ENCODE measurements at places on chromosomes 1 and 21. TPM values are rescaled to one million over a fixed set of nuclear protein-coding genes. Genes with fewer than 3 reads are reported as not detected.

DNA sequence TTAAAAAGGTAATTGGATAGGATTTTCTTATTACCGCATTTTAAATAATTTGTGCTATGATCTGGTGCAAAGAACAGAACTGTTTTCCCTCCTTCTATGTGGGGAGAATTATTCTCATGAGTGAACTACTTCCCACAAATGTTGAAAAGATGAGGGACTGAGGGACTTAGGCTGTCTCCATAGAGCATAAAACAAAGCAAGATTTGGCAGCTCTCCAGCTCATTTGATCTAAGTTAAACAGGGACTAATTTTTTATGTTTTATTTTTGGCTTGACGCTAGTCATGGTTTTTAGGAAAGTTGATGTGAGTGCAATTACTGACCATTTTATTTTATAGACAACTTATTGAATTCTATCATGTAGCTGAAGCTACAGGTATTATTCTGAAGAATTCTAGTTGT lies 362.3 kb downstream of the HLX start:
- DNase-seq, result no peak
- H3K36me3 ChIP-seq, result no peaks in the 10 kb centered on the region
- no peaks in the 10 kb centered on the region for H3K27me3 ChIP-seq

GRCh38 chr1:47725000-47725473 lies 272.1 kb downstream of the TRABD2B start:
- no peaks in the 10 kb centered on the region for H3K27me3 ChIP-seq
- no peak overlapping the region for H3K27ac ChIP-seq
- H3K36me3 ChIP-seq, result no peaks in the 10 kb centered on the region

GRCh38 chr1:204274446-204274845 lies 60.7 kb upstream of the GOLT1A start:
- H3K27ac ChIP-seq, result no peak overlapping the region
- no peak for DNase-seq
- no peaks in the 10 kb centered on the region for H3K36me3 ChIP-seq

- no peaks in the 10 kb centered on the region for H3K4me1 ChIP-seq
- DNase-seq, result no peak
- H3K4me3 ChIP-seq, result no peak overlapping the region
- no peak overlapping the region for H3K27ac ChIP-seq
- no peaks in the 10 kb centered on the region for H3K36me3 ChIP-seq
- no peaks in the 10 kb centered on the region for H3K27me3 ChIP-seq
Measured at GRCh38 chr1:224726441-224727182, 110.5 kb downstream of the CNIH3 start.

Gene BOLA1
- total RNA-seq, result 16.4 TPM

DNA sequence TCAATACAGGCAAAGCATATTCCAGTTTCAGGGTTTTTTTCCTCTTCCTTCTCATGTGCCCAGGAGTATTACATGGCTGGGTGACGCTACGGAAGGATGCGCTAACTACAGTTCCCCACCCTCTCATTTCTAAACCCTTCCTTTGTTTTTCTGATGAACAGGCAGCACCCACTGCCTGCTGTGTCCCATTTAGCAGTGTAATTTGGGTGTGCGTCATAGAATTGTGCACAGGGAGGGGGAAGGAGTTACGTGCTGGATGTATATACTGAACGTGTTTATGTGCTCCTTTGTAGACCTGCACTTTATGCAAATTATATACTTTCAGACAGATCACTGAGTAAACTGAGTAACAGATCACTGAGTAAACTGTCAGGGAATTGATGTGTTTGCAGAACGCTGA lies 44.5 kb downstream of the ELAPOR1 start:
- no peaks in the 10 kb centered on the region for H3K4me1 ChIP-seq
- H3K36me3 ChIP-seq, result no peaks in the 10 kb centered on the region
- no peak overlapping the region for H3K4me3 ChIP-seq
- H3K27me3 ChIP-seq, result no peaks in the 10 kb centered on the region
- no peak overlapping the region for H3K27ac ChIP-seq
- no peak for DNase-seq

Gene CAMSAP2
- total RNA-seq, result 44.5 TPM

DNA sequence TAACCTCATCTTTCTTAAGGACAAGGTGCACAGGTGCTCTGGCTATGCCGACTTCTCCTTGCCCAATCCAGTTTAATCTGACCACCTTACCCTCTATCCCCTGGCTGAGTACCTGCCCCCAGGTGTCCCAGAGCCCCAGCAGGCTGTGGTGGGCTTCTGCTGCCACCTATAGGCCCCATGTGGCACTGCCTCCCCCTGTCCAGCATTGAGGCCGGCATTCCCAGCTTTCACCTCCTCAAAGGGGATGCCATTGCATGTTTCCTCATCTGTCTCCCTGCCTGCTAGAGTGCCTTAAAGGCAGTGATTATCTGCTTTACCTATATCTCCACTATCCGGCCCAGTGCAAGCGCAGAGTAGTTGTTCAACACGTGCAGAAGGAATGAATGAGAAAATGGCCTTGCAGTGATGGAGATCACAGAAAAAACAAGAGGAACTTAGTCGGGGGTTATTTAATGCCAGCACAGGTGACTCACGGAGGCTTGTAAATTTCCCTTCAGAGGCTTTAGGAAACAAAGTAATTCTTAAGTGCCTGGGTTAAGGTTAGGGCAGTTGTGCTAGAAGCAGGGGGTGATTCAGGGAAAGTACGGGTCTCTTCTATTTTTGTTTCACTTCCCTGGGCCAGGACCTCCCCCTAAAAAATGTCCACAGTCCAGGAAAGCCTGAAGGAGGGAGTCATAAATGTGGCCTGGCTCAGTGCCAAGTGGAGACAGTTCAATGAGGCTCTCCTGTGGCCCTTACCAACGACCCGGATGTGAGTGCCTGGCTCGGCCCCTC lies 131.8 kb upstream of the NGF start:
- no peaks in the 10 kb centered on the region for H3K36me3 ChIP-seq
- peak; percentile 64 for DNase-seq
- H3K27me3 ChIP-seq, result no peaks in the 10 kb centered on the region
- no peak overlapping the region for H3K27ac ChIP-seq

Gene RAB42
- total RNA-seq, result 0.36 TPM

DNA sequence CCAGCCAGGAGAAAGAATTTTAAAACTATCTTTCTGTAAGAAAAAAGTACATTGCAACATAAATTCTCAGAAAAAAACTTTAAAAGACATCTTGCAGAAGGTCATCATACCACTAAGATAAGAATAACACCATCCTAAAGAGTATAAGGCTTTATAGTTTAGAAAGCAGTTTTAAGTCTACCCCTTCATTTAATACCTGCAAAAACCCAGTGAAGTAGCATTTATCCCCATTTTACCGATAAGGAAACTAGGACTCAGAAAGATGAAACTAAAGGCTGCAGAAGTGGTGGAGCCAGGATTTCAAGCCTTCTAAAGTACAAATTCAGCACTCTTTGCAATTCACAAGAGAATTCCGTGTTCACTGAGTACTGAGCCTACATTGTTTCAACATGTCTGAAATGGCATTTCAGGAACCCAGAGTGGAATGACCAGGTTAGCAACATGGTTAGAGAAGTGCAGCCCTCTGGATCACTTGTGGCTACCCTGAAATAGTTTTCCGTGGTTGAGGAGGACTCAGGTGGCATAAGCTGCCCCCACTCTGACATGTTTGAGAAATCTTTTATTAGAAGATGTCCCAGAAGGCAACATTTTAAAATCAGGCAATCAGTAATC lies 6.7 kb downstream of the MYCL start:
- H3K27ac ChIP-seq, result no peak overlapping the region
- DNase-seq, result no peak
- no peaks in the 10 kb centered on the region for H3K27me3 ChIP-seq
- H3K4me1 ChIP-seq, result no peaks in the 10 kb centered on the region

Gene ENAH
- 83.3 TPM for total RNA-seq

Gene OR14K1
- total RNA-seq, result not detected

GRCh38 chr1:202029171-202029665 lies 18.8 kb downstream of the ELF3 start:
- H3K27me3 ChIP-seq, result no peaks in the 10 kb centered on the region
- no peak for DNase-seq
- H3K36me3 ChIP-seq, result no peaks in the 10 kb centered on the region

- no peaks in the 10 kb centered on the region for H3K27me3 ChIP-seq
- no peaks in the 10 kb centered on the region for H3K36me3 ChIP-seq
- no peak overlapping the region for H3K4me3 ChIP-seq
- no peaks in the 10 kb centered on the region for H3K4me1 ChIP-seq
- DNase-seq, result no peak
- no peak overlapping the region for H3K27ac ChIP-seq
Measured at GRCh38 chr1:51574796-51575195, 42.1 kb upstream of the OSBPL9 start.

DNA sequence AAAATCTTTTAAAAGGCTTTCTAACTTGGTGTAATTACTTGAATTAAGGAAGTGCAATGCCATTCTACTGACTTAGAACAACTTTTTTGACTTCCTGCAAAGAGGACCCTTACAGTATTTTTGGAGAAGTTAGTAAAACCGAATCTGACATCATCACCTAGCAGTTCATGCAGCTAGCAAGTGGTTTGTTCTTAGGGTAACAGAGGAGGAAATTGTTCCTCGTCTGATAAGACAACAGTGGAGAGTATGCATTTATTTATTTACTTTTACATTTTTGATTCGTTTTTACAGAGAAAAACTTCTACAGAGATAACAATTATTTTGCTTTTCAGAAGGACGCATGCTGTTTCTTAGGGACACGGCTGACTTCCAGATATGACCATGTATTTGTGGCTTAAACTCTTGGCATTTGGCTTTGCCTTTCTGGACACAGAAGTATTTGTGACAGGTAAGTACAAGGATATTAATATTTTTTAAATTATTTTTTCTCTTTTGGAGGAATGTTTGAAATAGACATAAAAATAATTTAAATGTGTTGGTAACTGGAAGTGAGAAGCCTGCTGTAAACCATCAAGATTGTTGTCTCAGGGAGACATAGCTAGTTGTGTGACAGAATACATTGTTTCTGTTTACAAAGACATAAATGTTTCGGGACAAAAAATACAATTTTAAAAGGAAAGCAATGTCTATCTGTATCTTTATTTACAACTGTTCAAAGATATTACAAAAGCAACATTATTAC lies at the start of gene PTPRC:
Gene PTPRC (plus strand): TSS at position 147 of the 742 bp plus-strand sequence. CDS start 229 bp downstream, at position 376.
- no peaks in the 10 kb centered on the region for H3K36me3 ChIP-seq
- no peak for DNase-seq
- H3K27me3 ChIP-seq, result no peaks in the 10 kb centered on the region
- H3K4me3 ChIP-seq, result peak within 1 kb of the TSS; percentile 5

- no peaks in the 10 kb centered on the region for H3K4me1 ChIP-seq
- DNase-seq, result no peak
- no peaks in the 10 kb centered on the region for H3K36me3 ChIP-seq
- no peaks in the 10 kb centered on the region for H3K27me3 ChIP-seq
- no peak overlapping the region for H3K27ac ChIP-seq
- H3K4me3 ChIP-seq, result no peak overlapping the region
Measured at GRCh38 chr1:208520438-208521099, 276.4 kb upstream of the PLXNA2 start.

Gene GJA9
- total RNA-seq, result not detected

DNA sequence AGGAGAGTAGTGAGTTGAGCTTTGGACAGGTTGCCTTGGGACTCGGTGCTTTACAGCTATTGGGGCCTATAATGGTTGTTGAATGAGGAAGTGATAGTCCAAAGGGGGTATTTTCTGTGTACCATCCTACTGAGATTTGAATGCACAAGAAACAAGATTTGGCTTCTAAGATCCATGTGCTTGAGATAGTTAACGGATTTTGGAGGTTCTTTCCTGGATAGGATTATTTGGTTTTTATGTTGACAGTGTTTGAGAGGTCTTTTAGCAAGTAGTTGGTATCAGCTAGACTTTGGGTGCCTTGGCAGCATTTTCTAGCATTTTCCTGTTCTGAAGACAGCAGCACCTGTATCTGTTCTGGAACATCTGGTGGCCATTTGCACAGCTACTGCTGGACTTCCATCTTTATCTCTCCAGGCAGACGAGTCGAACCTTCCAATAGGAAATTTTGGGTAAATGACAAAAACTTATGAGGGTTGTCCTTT lies 3.6 kb upstream of the SCAF4 start:
- no peaks in the 10 kb centered on the region for H3K27me3 ChIP-seq
- no peak overlapping the region for H3K4me3 ChIP-seq
- peaks cover 4% of the 10 kb centered on the region for H3K4me1 ChIP-seq
- no peaks in the 10 kb centered on the region for H3K36me3 ChIP-seq
- DNase-seq, result no peak
- no peak overlapping the region for H3K27ac ChIP-seq

Gene KCNJ9
- total RNA-seq, result not detected

DNA sequence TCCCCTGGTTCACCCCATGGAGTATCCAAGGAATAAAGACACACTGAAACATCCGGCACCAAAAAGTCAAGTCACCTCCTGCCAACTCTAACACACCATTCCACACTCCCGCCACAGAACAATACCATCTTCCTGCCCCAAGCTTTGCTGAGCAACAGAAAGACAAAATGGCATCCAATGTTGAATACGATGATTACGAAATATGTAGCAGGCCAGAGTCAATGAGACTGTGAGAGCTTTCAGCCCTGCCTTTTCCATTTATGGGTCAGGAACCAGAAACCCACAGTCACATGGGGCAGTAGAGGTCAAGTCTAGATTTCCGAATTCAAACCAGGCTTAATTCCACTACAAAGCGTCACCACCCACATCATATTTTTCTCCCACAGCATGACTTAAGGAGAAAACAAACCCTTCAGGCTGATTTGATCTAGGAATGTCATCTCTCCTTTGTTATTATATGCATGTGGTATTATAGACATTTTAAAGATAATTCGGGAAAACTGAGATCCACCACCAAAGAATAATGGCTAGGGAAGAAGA lies 249.8 kb downstream of the SETD4 start:
- no peak overlapping the region for H3K27ac ChIP-seq
- H3K36me3 ChIP-seq, result no peaks in the 10 kb centered on the region
- no peaks in the 10 kb centered on the region for H3K4me1 ChIP-seq
- no peaks in the 10 kb centered on the region for H3K27me3 ChIP-seq
- no peak overlapping the region for H3K4me3 ChIP-seq

- peaks cover 8% of the 10 kb centered on the region for H3K4me1 ChIP-seq
- peak overlapping the region; percentile 0 for H3K4me3 ChIP-seq
- H3K27ac ChIP-seq, result peak overlapping the region; percentile 85
- peak; percentile 90 for DNase-seq
Measured at GRCh38 chr1:1630965-1631781, 800 bp upstream of the MMP23B start.

DNA sequence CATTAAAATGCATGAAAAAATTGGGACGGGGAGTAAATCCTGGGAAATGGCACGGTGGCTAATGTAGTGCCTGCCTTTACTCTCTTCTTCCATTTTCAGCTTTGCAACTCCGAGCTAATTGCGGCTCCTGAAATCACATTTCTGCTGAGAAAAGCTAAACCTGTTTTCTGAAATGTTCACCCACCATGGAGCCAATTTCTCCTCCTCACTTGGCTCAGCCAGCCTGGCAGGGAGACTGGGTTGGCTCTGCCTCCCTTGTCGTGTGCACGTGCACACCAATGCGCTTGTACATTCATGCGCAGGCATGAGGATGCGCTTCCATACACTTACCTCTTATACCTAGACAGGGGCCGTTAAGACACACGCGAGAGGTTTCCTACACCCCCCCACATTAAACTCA lies 165.4 kb downstream of the PLXNA2 start:
- H3K27me3 ChIP-seq, result no peaks in the 10 kb centered on the region
- no peak overlapping the region for H3K4me3 ChIP-seq
- no peak for DNase-seq
- H3K36me3 ChIP-seq, result no peaks in the 10 kb centered on the region
